ENCODE measurements at places on chromosomes 7 and 10. TPM values are rescaled to one million over a fixed set of nuclear protein-coding genes. Genes with fewer than 3 reads are reported as not detected.
A peak's percentile ranks its signal among the peaks of the same experiment; 100 is the strongest.

The GALNT17 gene
- 21.9 TPM for total RNA-seq

The RTKN2 gene
- 10.0 TPM for total RNA-seq

- no peaks in the 10 kb centered on the region for H3K36me3 ChIP-seq
- no peaks in the 10 kb centered on the region for H3K27me3 ChIP-seq
- H3K27ac ChIP-seq = no peak overlapping the region
- DNase-seq = no peak
- peaks cover 7% of the 10 kb centered on the region for H3K4me1 ChIP-seq
- no peak overlapping the region for H3K4me3 ChIP-seq
Measured at GRCh38 chr10:28263136-28263857, 39.6 kb downstream of the MPP7 start.

DNA sequence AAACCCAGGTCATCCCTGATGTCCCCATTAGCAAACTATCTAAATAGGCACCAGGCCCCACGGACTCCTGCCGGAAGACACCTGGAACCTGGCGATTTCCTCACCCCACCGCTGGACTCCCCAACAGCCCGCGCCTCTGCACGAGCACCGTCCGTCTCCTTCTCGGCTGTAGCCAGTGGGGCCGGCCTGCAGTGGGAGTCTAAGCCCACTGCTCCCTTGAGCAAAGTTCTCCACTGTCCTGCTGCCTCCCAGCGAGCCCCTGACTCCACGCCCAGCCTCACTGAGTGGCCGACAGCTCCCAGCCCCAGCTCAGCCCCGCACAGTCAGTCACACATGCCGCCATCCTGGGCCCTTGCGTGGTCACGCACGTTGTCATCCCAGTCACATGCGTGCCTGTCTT is 211.3 kb upstream of the PPP2R2D start:
- H3K4me1 ChIP-seq = peaks cover 18% of the 10 kb centered on the region
- DNase-seq = no peak
- H3K4me3 ChIP-seq = no peak overlapping the region
- H3K27ac ChIP-seq = no peak overlapping the region
- peaks cover 18% of the 10 kb centered on the region for H3K27me3 ChIP-seq

GRCh38 chr7:2710901-2711551 is 23.0 kb downstream of the AMZ1 start:
- peaks cover 12% of the 10 kb centered on the region for H3K36me3 ChIP-seq
- H3K27me3 ChIP-seq = no peaks in the 10 kb centered on the region
- H3K27ac ChIP-seq = peak overlapping the region; percentile 41
- peaks cover 27% of the 10 kb centered on the region for H3K4me1 ChIP-seq
- no peak for DNase-seq

Data from type B pancreatic cell (in vitro differentiated cells).